ENCODE measurements at places on chromosomes 2 and 18.

DNA sequence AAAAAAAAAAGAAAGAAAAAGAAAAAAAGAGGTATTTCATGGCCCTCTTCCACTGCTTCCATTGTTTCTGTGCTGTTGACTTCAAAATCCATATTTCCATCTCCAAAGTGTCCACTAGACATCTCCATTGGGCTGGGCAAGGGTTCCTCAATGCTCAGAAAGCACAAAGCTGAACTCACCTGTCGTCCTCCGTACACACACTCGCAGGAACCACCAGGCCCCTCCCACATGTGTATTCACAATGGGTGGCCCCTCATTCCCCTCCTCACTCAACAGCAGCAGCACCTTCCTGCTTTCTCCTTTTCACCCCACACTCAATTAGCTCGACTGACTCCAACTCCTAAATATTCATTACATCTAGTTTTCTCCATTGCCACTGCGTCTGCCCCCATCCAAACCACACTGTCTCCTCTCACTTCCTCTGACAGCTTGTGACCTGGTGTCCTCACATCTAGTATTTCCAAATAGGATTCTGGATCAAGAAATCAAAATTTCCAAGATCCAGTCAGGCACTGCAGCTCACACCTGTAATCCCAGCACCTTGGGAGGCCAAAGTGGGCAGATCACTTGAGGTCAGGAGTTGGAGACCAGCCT is 25.2 kb downstream of the OSBPL1A start:
- no peak for DNase-seq

GRCh38 chr18:69718912-69719547 is 228.6 kb downstream of the CD226 start:
- no peak for DNase-seq

DNA sequence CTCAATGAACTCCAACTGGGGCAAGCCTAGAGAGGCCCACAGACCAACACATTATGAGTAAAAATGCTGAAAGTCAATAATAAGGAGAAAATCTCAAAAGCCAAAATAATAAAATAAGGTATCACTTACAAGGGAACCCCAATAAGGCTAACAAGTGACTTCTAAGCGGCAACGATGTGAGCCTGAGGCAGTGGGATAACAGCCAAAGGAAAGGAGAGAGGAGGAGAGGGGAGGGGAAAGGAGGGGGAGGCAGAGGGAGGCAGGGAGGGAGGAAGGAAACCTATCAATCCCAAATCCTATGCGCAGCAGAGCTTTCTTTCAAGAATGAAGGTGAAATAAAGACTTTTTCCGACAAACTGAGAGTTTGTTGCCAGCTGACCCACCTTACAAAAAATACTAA is 6.0 kb upstream of the NFATC1 start:
- DNase-seq: no peak

DNA sequence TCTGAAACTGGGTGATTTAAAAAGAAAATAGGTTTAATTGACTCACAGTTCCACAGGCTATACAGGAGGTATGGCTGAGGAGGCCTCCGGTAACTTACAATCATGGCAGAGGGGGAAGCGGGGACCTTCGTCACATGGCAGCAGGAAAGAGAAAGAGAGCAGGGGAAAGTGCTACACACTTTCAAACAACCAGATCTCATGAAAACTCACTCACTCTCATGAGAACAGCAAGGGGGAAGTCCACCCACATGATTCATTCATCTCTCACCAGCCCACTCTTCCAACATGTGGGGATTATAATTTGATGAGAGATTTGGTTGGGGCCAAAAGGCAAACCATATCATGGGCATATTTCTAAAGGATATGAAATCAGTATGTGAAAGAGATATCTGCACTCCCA is 12.0 kb upstream of the ARHGAP15 start:
- DNase-seq: no peak

DNA sequence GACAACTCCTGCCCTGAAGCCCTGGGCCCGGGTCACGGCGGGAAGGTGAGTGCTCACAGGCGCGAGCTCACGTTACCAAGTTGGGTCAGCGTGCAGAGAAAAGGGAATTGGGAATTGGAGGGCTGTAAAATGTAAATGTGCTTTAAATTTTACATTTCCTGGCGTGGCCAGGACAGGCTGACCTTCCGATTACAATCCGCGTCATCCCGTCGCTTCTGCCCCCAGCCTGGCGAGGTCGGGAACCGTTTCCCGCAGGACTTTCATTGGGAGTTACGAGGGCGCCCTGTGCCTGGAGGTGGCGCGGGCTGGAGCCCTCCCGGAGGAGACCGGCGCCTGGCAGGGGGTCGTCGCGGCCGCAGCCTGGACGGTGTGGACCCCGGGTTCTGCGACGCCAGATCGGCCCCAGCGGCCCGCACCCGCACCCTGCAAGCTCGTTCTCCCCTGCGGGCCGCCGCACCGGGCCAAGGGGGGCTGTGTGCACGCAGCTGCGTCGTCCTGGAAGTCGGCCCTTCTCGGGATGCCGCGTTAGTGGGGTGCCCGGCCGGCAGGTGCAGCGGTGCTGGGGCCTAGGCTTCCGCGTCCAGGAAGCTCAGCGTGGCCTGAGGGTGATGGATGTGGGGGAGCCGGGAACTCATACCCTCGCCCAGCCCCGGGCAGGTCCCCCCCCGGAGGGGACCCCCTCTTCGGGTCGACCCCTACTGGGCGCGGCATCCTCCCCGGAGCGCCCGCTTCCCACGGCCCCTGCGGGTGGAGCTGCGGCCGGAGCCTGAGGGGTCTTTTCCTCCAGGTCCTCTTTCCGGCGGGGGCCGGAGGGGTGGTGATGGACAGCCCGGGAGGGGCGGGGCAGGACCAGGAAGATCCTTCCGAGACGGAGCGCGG is 63.9 kb downstream of the LRRFIP1 start:
- DNase-seq: no peak

DNA sequence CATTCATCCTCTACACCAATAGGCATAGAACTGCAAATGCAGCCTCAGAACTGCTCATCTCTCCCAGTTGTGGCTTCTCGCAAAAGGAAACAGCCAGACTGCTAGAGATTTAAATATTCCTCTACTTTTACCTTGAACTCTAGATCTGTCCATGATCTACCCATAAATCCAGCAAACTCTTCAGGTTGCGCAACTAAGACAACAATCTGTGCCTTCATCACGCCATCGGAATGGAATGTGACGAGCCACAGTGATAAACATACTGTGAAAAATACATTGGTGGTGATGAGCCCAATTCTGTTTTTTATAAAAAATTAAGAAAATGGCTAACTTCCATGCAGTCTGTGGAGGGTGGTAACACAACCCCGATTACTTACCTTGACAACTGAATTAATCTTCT is 626.7 kb downstream of the LRRTM4 start:
- DNase-seq: no peak

GRCh38 chr2:174623106-174623637 is 25.6 kb upstream of the WIPF1 start:
- DNase-seq: no peak
